ENCODE measurements at places on chromosomes 7 and 10.

GRCh38 chr10:128738386-128738915 lies 612.2 kb upstream of the MKI67 start:
- no peak for DNase-seq

DNA sequence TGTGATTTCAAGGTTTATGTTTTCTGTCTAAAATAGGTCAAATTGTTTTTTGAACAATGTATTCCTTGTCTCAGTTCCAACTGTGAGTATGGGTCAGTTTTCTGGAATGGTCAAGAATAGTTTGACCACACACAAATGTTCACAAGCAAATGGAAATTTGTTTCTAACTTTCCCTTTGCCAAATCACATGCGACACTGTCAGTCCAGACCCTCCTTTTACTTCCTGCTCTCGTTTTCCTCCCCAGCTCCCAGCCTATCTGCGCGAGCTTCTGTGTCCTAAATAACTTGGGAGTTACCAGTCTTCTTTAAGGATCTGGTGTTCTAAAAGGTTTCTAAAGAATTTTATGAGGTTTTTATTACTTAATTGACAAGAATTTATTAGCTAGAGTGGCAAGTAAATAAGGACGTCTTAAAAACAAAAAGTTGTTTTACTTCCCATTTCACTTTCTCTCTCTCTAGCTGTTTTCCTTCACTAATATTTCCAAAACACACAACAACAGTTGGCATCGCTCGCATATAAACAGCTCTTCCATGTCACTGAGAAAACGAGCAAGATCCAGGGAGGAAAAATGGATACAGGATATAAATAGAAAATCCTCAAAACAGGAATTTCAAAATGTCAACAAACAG lies 266.1 kb upstream of the KLF6 start:
- DNase-seq, result no peak

- DNase-seq, result no peak
Observed at GRCh38 chr7:144414815-144415214, 11.3 kb upstream of the NOBOX start.

GRCh38 chr10:122363722-122364463 lies 10.6 kb upstream of the PLEKHA1 start:
- no peak for DNase-seq

DNA sequence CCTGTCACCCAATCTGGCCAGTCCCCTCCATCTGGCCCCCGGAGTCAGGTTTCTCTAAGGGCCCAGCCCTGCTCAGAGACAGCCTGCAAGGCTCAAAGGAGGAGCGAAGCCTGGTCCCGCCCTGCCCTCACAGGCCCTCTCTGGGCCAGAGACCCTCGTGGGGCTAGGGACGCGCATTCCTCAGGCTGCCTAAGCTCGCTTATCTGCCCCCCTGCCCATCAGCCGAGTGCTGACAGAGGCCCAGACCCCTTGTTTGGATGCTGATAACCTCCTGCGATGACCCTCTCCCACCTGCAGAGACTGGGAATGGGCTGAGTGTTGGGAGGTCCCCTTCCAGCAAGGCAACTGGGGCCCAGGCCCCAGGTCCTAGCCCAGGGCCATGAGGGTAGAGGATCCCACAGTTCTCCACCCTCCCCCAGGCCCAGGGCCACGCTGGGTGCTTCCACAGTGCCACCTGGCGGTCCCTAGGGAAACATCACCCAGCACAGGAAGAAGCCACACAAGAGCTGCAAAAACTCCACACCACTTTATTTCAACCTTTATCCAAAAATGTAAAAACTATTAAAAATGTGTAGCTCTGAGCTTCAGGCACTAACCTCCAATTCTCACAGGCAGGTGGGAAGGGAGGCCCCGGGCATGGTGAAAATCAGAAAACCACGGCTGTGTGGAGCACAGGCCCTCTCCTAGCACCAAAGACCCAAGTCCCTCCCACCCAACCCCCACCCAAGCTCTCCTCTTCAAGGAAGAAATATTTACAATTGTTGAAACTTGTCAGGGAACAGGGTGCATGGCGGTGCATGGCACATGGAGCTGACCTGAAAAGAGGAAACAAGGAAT lies 2.2 kb downstream of the NPM3 start:
- DNase-seq, result peak; percentile 10

GRCh38 chr10:94602729-94603515 lies 57.3 kb downstream of the HELLS start:
- no peak for DNase-seq
